IPS-NIHi11 (cell line): ENCODE measurements at places on chromosomes 16 and 17.

DNA sequence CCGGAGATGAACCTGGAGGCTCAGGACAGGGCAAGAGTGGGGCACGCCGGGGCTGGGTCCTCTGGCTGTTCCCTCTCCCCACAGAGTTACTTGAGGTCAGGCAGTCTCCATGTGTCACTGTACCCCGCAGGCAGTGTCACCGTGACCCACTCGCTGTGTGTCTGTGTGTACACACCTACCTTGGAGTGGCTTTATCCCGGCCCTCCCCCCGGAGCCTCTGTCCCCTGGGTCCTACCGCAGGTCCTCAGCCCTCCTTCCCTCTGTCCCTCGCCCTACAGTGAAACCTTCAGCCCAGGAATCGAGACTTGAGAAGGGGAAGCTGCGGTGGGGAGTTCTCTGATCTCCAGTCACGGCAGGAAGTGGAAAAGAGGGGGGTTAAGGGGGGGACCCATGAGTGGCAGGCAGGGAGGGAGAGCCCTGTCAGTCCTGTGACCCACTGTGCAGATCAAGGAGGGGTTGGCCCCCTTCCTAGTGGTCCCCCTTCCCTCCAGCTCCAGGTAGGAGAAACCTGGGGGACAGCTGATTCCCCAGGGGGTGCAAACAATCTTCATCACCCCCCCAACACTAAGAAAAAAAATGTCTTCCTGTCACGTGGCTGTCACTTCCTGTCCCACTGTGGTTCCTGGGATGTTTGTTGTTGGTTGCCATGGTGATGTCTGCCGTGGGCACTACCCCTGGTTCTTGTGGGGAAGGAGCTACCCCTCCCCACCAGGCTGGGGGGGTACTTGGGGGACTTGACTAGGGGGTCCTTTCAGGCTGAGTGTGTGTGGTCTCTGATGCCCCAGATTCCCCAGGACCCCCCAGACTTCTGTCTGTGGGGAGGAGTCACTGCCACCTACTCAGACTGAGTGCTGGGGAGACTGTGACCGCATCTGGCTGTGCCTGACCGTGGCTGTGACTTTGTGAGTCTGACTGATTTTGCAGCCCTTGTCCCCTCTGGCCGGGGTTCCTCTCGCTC, 13.7 kb downstream of the RARA start:
- DNase-seq = peak; percentile 69

DNA sequence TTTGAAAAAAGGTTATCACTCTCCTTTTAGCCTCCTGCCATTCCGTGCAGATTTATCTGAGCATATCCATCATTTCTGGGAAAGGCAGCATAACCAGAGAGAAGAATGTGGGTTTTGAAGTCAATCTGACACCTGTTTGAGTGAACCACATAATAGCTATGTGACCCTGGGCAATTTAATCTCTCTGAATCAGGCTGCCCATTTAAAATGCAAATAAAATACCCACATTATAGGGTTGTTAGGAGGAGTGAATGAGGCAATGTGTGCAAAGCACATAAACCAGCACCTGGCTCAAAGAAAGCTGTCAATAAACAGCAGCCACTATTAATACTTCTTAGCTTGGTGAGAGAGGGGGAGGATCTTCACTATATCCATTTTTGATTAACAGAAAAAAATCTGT, 88.0 kb downstream of the CACNG1 start:
- no peak for DNase-seq

GRCh38 chr17:49723423-49723822, 15.7 kb upstream of the SLC35B1 start:
- no peak for DNase-seq

- DNase-seq = no peak
Measured at GRCh38 chr17:50608700-50609379, 25.8 kb upstream of the ABCC3 start.

DNA sequence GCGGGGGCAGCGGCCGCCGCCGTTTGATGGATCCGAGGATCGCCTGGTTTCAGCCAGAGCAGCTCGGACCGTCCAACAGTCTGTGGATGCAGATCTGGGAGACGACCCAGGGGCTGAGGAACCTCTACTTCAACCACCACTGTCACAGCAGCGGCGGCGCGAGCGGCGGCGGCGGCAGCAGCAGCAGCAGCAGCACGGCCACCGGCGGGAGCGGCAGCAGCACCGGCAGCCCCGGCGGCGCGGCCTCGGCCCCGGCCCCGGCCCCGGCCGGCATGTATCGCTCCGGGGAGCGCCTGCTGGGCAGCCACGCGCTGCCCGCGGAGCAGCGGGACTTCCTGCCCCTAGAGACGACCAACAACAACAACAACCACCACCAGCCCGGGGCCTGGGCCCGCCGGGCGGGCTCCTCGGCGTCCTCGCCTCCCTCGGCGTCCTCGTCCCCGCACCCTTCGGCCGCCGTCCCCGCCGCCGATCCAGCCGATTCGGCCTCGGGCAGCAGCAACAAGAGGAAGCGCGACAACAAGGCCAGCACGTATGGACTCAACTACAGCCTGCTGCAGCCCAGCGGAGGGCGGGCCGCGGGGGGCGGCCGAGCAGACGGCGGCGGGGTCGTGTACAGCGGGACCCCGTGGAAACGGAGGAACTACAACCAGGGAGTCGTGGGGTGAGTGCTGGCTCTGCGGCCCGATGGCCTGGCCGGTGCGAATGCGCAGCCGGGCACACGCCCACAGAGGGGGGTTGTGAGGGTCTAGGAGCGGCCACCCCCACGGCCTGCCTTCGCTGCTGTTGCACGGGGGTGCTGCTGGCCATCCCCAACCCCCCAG, 702 bp downstream of the TENT4B start:
- DNase-seq = peak; percentile 58

DNA sequence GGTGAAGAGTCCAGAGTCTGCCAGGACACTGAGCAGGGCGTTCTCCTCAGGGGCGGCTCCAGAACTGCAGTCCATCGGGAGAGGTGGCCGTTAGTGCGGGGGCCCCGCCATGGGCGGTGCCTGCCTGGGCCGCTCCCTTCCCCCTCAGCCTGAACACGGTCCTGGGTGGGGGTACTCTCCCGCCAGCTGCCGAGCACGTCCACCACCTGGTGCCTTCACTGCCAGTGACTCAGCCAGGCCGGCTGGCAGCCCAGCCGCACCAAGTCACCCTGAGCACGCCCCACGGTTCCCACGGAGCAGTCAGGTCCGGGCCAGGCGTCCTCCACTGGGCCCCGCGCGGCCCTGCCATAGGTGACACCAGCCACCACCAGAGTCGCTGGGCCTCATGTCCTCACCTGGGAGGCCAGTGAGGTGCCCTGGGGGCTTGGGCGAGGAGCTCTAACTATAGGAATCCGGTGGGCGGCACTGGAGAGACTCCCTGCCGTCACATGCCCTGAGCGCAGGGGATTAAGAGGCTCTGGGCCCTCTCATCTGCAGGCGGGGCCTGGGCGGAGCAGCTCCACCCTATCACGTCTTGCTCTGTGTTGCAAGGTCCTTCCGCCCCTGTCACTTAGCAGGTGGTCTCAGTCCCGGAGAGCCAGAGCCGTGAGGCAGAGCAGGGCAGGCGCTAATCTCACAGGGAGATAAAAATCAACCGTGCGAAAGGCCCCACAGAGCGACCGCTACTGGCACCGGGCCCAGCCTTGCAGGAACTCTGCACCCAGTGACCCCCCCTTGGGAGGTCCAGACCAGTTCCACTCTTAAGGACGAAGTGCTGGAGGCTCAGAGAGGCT, 14.3 kb downstream of the PIEZO1 start:
- peak; percentile 71 for DNase-seq

- DNase-seq = no peak
Measured at GRCh38 chr17:79907217-79907715, 68.0 kb upstream of the CBX4 start.

DNA sequence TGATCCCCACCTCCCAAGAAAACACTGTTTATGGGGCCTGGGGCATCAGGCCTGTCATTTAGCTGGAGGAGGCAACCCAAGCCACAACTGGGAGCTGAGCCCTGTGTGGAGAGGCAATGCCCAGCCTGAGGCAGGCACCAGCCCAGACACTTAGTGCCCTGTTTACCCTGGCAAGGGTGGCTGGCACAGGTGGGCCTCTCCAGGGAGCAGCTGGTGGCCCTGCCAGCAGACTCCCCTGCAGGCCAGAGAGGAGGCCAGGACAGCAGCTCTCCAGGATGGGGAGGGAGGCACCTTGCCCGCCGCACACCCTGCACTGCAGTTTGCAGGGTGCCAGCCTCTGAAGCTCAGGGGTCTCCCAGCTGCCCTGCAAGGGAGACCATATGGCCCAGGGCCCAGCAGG, 9.1 kb upstream of the TMEM92 start:
- DNase-seq = no peak

- peak; percentile 42 for DNase-seq
Measured at GRCh38 chr16:27600381-27600780, 50.4 kb downstream of the KATNIP start.

- no peak for DNase-seq
Measured at GRCh38 chr17:45967378-45967777, 31.7 kb upstream of the STH start.

DNA sequence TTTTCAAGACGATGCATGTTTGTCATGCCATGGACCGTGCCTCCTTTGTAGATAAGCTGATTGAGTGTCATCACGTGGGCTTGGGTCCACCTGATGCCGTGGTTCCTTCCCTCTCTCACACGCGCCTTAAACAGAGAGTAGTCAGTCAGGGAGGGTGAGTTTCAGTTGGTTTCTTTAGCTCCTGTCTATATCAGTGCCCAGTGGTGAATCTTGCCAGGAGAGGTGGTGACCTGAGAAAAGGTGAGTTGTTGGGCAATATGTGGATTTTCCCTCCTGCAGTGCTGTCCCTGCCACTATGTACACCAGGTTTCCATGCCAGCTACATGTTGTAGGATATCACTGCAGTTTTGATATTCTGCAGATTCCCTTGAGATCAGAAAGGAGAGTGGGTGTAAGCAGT, 129.7 kb downstream of the LAT start:
- no peak for DNase-seq

DNA sequence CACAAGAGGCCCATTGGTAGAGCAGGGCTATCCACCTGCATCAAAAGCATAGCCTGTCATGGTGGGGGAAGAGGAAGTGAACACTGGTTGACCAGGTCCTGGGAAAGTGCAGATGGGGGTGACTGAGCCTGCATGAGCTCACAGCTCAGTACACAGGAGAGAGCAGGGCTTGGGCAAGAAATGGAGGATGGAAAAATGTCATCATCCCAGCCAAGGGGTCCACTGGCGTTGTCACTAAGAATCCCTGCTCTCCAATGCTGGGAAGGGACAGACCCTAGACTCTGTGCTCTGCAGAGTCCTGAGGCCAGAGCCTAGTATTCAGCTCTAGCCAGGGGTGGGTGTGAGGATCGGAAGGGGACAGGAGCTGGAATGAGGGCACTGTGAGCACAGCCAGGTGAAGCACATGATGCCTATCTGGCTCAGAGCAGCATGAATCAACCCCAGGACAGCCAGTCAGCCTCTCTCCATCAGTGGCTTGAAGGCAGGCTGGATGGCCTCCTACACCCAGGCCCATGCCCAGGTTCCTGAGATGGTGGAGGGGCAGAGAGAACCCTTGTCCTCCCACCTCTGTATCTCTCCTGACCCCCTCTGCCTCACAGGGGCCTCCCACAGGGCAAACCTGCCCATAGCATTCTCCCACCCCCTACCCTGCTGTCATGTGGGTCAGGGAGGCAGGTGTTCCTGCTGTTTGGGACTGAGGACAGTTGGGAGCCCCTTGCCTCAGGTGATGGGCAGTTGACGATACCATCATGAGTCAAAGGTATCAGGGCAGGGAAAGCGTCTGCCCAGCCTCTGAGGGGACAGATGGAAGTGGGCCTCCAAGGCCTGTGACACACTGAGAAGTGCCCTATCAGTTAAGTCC, 13.8 kb upstream of the CTCF start:
- no peak for DNase-seq

- no peak for DNase-seq
Measured at GRCh38 chr16:35195173-35195863, 1735.9 kb downstream of the TP53TG3F start.

DNA sequence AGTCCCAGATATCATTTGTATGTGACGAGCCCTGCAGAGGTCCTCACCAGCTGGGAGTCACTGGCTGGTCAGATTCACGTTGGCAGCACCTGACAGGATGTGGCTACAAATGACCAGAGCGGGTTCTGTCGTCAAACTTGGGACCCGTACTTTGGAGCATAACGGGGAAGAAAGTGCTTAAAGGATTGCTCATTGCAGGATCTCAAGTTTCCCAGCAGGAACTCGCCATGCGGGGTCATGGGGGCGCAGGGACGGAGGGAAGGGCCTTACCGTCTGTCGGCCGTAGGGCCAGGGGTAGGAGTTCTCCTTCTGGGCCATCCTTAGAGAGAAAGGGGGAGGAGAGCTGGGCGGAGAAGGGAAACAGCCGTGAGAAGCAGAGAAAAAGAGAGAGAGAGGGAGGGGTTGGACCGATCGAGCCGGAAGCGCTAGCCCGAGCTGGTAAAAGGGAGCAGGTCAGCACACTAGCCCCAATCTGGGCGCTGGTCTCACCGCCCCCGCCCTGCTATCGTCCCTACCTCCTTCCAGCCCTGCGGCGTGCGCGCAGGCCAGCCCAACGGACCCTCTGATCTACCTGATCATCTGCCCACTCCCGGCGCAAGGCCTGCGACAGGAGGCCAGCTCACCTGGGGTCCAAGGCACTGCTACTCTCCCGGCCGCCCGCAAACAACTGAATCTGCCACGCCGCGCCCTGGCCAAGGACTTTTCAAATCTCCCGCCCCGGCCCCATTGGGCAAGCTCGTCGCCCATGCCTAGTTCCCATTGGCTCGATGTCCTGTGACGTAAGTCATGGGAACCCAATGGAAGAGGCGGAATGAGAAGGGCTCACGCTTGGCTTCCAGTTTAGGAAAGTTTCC, at the start of gene AURKB:
Gene AURKB (minus strand): TSS at position 669 of the 854 bp plus-strand sequence. CDS start 351 bp downstream, at position 318.
- peak; percentile 95 for DNase-seq

GRCh38 chr16:1938316-1938715, 4.7 kb downstream of the MSRB1 start:
- no peak for DNase-seq

DNA sequence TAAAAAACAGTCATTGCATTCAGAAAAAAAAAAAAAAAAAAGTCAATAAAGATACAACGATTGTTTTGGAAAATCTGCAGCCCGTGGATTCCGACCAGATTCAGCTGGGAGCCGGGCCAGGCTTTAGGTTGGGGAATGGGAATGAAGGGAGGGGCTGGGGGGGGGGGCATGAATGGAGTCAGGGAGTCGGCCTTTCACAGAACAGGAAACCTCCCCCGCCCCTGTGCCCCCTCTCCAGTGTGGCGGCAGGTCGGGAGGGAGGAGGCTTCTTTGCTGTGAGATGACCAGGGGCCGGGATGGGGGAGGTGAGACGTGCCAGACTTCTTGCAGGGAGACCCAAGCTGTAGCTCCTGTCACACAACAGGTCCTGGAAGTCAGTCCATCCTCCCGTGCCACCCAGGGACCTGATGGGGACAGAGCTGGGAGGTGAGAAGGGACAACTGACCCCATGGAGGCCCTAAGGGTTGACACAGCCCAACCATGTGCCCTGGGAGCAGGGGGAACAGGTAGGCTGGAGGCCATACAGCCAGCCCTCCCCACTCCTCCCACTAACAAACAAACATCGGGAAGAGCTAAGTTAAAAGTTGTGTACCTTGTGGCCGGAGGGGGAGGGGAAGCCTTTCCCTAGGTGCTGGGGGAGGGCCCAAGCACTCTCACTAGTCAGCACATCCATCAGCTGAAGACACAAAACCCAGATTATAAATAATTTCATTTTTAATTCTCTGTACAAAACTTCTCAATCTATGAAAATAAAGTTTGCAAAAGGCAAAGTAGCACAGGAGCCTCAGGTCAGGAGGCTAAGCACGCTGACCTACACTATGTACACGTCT, 25.2 kb downstream of the SREBF1 start:
- DNase-seq = peak; percentile 55

GRCh38 chr17:31198026-31198425, 99.0 kb downstream of the OMG start:
- DNase-seq = no peak

GRCh38 chr16:3623642-3624041, 12.2 kb upstream of the SLX4 start:
- DNase-seq = no peak

- DNase-seq = no peak
Measured at GRCh38 chr17:744937-745336, 7.1 kb downstream of the GEMIN4 start.
